ENCODE measurements at places on chromosomes 11 and 22.

DNA sequence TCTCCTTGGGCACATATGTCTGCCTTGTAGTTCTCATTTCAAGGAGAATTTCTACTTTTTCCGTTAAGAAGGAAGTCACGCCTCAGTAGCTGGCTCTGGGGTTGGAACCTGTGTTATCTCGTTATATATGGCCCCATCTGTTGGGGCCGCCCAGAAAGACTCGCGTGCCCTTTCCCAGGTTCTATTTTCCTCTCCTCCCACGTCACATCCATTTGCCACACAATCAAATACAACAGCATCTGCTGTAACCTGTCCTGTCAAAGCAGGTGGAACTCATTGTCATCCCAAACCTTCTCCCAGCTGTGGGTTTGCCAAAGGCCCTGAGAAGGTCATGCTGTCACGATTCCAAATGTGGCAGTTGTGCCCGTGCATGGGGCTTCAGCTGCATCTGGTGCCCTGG lies 213.1 kb upstream of the ZBED5 start:
- DNase-seq, result no peak

DNA sequence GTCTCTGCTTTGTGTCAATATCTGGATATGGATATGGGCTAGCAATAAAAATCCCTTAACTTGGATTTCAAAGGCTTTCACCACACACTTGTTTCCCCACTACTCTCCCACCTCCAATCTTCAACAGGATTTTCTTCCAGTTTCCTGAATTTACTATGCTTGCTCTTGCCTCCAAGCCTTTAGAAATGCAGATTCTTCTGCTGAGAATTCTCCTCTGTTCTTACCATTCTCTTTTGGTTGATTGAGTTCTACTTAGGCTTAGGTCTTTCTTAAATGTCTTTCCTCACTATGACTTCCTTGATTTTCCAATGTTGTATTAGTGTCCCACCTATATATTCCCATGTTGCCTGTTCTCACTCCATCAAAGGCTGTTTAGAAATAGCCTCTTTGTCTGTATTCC lies 1502.4 kb upstream of the TENM4 start:
- DNase-seq, result no peak

GRCh38 chr11:15801616-15802015 lies 554.7 kb downstream of the SOX6 start:
- no peak for DNase-seq

DNA sequence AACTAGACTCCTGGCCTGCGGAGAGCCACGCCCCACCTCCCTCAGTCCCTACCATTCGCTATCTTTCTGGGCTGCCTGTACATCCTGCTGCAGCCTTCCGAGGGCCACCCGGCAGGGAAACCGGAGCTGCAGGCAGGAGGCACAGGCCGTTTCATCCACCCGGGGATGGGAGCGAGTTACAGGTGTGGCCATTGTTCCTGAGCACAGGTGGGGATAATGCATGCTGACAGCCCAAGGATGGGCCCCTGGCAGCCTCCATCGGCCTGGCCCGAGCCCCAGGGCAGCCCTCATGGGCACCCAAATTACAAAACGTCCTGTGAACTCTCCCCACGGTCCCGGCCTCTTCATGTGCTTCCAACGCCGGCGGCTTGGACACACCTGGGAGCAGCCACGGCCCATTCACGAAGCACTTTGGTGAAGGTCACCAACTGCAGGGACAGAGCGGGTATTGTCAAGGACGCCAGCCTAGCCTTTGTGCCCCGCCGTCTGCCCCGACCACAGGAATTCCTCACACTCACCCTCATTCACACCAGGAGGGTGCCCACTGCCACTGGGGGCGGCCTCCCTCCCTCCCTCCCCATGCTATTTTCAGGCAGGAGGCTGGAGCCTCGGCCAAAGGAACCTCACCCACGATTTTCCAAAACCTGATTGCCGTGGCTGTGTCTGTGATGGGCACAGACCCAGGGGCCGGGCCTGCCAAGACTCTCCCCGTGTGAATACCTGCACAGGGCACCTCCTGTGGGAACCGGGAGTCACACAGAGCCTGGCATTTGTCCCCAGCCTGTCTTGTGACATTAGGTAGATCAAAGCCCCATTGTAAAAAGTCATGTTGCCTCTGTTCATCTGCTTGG lies 42.1 kb upstream of the MYEOV start:
- DNase-seq, result no peak

DNA sequence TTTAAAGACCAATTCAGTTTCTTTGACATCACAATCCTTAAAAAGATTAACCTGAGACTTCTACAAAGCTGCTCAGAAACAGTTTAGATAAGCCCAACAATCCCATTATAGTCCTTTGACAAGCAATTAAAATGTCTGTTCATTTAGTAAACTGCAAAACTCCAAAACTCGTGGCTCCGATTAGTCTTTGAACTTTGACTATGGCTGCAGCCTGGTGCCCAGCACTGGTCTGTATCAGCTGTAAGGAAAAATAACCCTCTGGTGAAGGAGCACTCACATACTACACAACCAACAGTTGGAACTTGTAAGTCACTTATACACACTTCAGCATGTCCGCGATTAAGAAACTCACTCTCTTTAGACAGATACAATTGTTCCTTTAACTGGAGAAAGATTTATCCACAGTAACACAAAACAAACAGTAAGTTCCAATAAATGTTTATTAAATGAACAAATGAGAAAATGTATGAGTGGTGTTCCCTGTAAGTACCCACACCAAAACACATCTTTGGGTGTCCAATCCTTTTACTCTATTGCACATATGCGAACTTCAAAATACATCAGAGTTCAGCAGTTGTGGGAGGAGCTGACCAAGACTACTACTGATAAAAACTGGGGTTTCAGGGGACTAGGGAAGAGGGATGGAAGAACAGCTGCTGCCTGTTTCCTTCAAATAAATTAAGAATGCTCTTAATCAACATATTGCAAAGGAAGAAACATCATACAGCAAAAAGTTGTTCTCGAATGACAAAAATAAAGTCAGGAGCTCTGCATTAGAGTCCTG lies 36.4 kb downstream of the PITPNB start:
- DNase-seq, result no peak

GRCh38 chr11:122159173-122159721 lies 43.2 kb upstream of the BLID start:
- DNase-seq, result no peak

DNA sequence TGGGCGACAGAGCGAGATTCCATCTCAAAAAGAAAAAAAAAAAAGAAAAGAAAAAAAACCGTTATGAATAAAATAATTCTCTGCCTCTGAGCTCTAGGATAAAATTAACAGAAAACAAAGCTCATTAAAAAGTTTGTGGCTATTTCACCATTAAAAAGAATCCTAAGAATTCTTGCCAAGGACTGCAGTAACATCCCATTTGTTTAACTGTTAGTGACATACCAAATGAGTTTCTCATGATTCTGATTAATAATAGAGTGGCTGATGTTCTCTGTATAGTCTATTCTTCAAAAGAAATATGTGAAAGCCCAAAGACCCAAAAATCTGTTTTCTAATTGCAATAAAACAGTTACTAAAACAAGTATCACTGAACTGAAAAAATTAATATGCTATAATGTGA lies 19.7 kb downstream of the CLNS1A start:
- DNase-seq, result no peak

DNA sequence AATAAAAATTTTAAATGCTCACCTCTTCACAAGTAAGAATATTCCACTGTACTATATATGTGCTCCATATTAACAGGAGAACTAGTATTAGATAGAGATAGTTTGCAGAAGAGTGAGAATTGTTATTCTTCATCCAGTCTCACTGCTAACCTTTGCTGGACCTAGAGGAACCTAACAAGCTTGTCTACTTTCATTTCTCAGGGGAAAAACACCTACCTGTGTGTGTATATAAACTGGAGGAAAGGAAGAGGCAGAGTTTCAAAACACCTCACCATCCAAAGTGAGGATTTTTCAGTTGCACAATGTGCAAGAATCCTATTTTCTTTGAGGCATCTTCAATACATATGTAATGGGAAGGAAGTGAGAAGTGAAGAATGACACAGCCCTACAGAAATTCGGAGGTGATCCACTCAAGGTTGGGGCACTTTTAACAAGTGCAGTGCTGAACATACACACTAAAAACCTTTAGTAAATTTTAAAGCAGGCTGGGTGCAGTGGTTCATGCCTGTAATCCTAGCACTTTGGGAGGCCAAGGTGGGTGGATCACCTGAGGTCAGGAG lies 52.4 kb downstream of the SYTL2 start:
- no peak for DNase-seq

- no peak for DNase-seq
These were observed 93.7 kb downstream of the PLEKHA7 start for GRCh38 chr11:16920559-16920958.

DNA sequence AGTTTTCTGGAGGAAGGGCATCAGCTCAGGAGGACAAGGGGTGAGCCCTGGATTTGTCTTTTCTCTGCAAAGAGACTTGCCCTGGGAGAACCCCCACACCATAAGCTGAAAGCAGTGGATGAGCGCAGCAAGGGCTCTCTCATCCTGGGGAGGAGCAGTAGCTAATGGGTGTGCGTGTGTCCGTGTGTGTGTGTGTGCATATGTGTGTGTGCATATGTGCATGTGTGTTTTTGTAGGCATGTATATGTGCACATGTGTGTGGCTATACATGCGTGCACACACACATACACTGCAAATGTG lies 45.3 kb downstream of the SMIM38 start:
- no peak for DNase-seq

GRCh38 chr11:118015385-118015841 lies 29.2 kb downstream of the IL10RA start:
- no peak for DNase-seq

GRCh38 chr11:60316317-60316716 lies 10.7 kb upstream of the MS4A6E start:
- no peak for DNase-seq

GRCh38 chr11:79470161-79470560 lies 29.3 kb upstream of the TENM4 start:
- no peak for DNase-seq

- no peak for DNase-seq
These were observed 107.3 kb downstream of the FCHSD2 start for GRCh38 chr11:73034777-73035176.

DNA sequence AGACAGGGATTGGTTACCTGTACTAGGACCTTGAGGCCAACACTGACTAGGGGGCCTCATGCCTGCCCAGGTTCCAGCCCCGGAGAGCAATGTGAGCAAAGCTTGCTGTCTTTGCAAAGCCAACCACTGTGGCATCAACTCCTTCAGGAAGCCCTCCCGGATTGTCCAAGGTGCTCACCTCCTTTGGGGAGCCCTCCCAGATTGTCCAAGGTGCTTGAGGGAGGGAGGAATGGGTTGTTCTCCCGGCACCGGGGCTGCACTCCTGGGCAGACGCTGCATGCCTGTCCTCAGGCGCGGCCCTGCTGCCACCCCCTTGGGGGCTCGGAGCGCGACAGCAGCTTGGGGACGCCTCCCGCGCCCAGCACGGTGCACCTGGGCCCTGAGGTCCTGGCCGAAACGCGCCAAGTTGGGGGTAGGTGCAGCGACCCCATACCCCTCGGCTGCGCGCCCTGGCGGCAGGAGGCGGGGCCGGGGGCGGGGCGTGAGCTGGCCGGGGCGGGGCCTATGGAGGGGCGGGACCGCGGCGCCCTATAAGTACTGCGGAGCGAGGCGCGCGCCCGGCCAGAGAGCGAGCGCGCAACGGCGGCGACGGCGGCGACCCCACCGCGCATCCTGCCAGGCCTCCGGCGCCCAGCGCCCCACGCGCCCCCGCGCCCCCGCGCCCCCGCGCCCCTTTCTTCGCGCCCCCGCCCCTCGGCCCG lies at the start of gene CD81:
Gene CD81, plus strand, starts transcription at position 560 of the 701 bp plus-strand sequence. CDS start 240 bp downstream, outside the sequence.
- no peak for DNase-seq

- no peak for DNase-seq
These were observed 45.1 kb upstream of the FBXO3 start for GRCh38 chr11:33819278-33820035.

DNA sequence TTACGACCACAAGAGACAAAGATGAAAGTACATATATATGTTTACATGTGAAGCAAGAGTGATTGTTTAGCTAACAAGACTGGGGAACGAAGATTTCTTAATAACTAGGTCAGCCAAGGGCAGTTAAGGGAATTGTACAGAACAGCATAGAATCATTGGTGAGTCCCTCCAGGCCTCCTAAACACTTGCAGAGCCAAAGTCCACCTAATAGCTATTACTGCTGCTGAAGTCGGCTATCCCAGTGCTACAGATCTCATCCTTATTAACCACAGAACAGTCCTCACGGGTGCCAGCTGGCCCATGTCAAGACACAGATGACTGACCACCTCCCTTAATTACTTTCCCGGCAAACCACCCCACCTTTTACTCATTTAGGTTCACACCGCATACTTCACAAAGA lies 68.5 kb upstream of the OPCML start:
- DNase-seq, result no peak

GRCh38 chr11:74702383-74703007 lies 28.7 kb downstream of the CHRDL2 start:
- peak; percentile 20 for DNase-seq
